T-helper 17 cell (primary cell): ENCODE measurements at places on chromosomes 2 and 18.

DNA sequence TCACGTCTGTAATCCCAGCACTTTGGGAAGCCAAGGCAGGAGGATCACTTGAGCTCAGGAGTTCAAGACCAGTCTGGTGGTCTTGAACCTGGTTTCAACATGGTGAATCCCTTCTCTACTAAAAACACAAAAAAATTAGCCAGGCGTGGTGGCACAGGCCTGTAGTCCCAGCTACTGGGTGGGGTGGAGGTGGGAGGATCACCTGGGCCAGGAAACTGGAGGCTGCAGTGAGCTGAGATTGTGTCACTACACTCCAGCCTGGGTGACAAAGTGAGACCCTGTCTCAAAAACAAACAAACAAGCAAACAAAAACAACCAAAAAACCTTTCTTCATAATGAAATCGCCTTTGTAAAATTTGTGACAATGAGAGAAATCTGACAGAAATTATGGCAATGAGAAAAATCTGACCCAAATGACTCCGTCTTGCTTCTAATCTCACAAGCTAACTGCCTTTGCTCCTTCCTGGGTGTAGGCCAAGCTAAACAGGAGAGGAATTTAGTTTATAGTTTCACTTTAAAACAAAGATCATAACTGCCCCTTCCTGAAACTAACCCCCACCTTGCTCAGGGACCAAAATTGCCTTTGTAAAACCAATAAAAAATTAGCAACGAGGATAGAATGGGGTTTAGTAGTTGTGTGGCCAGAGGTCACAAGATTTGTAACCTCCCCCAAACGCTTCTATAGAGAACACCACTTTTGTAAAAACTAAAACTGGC is 60.7 kb upstream of the KIF5C start:
- no peak for DNase-seq

GRCh38 chr2:118710481-118710880 is 137.0 kb downstream of the EN1 start:
- DNase-seq: no peak

GRCh38 chr2:156892467-156893281 is 364.8 kb upstream of the GALNT5 start:
- DNase-seq: no peak

- no peak for DNase-seq
These were observed 113.5 kb downstream of the MEIS1 start for GRCh38 chr2:66548422-66548821.

GRCh38 chr2:20509770-20510490 is 63.1 kb downstream of the RHOB start:
- no peak for DNase-seq
